ENCODE measurements at places on chromosomes 2 and 18. TPM values are rescaled to one million over a fixed set of nuclear protein-coding genes. Genes with fewer than 3 reads are reported as not detected.
A peak's percentile ranks its signal among the peaks of the same experiment; 100 is the strongest.

GRCh38 chr2:25198209-25198525 lies 29.8 kb upstream of the POMC start:
- DNase-seq: no peak

GRCh38 chr18:24561369-24561965 lies 101.0 kb downstream of the HRH4 start:
- no peak for DNase-seq

GRCh38 chr18:68759308-68759707 lies 38.6 kb upstream of the CCDC102B start:
- DNase-seq: no peak

- no peak for DNase-seq
These were observed 186.0 kb upstream of the TNP1 start for GRCh38 chr2:217045700-217046475.

DNA sequence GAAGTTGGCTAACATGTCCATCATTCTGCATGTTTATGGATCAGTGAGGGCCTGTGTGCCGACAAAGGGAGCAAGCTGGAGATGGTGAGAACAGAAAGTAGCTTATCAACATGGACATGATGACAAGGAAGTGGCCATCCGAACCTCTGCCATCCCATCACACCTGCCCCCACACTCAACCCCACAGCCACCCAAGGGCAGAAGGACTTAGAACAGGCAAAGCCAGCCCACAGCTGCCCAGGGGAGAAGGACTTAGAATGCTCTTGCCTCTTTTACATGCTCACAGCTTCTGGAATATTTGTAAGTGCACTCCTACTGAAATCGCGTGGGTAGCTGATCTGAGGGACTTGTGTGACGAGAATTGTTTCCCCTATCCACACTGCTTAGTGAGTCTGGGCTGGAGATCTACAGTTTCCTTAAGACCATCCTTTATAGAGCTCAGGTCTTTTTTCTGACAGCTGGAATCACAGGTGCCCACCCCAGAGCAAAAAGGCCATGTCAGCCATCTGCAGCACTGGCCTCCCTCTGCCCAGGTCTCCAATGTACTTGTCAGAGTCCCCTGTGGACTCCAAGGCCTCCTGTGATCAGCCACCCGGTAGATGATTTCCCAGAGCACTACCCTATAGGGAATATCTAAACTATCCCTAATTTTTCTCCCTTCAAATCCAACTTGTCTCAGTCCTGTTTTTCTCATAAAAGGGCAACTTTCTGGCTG lies 154.1 kb downstream of the SMAD7 start:
- no peak for DNase-seq

- no peak for DNase-seq
These were observed 213.6 kb upstream of the FAM98A start for GRCh38 chr2:33812707-33813106.

GRCh38 chr2:45259547-45260160 lies 250.4 kb upstream of the SIX2 start:
- no peak for DNase-seq

DNA sequence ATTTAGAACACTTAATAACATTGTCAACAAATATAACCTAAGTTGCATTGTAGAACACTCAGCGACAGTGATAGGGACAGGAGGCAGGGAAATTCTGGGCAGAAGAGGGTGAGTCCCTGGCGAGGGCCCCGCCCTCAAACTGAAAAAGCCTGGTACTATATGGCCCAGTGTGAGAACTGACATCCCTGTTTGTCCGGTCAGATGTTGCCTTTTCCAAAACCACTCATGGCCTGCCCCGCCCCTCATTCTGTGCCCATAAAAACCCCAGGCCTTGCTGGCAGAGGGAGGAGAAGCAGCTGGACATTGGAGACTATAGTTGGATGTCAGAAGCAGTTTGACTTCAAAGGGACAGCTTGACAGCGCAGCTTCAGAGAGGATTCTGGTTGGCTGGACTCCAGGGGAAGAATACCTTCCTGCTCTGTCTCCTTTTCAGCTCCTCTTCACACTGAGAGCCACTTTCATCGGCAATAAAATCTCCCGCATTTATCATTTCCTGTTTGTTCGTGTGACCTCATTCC lies 47.0 kb downstream of the FAM117B start:
- DNase-seq: peak; percentile 24

GRCh38 chr18:75114231-75114764 lies 94.6 kb downstream of the PTGR3 start:
- no peak for DNase-seq

DNA sequence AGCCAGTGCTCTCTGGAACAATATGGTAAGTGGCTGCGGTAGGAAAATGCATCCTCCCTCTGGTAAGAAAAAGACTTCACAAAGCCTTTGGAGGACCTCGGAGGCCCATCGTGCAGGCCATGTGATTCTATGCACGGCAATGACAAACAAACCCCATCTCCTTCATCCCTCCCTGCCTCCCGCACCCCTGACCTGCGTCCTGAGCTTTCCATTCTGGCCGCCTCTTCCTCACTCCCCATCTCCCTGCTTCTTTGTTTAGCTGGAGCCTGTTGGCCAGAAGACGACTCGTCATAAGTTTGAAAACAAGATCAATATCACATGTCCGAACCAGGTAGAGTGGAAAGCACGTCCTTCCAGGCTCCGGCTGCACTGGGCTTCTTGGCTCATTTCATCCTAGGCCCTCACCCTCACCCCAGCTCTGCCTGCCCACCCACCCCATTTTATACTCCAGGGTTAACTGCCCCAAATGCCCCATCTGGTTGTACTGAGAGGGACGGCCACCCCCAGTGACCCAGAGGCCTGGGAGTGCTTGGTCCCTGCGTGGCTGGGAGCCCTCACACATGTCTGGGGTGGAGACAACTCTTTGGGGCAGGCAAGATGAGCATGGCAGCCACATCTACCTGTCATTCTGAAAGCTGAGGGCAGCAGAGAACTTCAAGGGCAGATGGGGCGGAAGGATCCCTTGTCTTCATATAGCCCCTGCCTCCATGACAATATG lies 94.0 kb downstream of the PLB1 start:
- DNase-seq: no peak

GRCh38 chr2:88754585-88755320 lies 63.3 kb downstream of the RPIA start:
- DNase-seq: no peak

DNA sequence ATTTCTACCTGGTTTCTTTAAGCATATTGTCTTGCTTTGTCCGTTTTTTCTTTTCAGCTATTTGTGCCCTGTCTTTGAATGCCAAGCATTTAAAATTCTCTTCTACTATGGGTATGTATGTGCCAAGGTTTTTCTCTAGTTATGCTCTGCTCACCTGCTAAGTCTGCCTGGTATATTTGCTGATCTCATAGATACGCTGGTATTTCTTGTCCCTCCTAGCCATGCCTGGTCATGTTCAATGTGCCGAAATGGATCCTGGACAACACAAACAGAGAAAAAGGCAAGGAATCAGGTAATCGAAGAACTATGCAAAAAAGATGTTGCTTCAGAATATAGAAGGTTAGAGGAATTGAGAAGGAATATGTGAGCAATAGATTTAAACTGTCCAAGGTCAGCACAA lies 14.9 kb upstream of the KDM3A start:
- no peak for DNase-seq

GRCh38 chr2:239730897-239731296 lies 294.2 kb downstream of the NDUFA10 start:
- DNase-seq: no peak

GRCh38 chr2:162244541-162245031 lies 1.3 kb upstream of the FAP start:
- DNase-seq: no peak

- no peak for DNase-seq
These were observed 91.6 kb downstream of the INO80D start for GRCh38 chr2:205994344-205994743.

- DNase-seq: no peak
These were observed 145.3 kb downstream of the NCKAP5 start for GRCh38 chr2:133422931-133423351.

GRCh38 chr2:116809109-116809508 lies 1005.4 kb upstream of the DDX18 start:
- no peak for DNase-seq

DNA sequence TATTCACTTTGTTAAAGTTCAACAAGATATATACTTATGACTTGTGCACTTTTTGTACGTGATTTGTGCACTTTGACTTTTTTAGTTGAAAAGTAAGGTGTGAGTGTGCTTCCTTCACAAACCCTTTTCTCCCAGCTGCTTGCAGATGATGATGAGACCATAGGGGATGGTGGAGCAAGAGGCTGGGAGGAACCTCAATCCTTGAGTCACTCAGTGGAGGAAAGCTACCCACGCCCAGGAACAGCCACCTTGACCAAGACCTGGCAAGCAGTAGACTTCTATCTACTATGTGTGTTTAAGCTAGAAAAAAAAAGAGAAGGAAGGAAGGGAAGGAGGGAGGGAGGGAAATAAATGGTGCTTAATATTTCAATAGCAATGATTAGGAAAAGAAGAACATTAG lies 25.2 kb upstream of the TAF1B start:
- DNase-seq: no peak

DNA sequence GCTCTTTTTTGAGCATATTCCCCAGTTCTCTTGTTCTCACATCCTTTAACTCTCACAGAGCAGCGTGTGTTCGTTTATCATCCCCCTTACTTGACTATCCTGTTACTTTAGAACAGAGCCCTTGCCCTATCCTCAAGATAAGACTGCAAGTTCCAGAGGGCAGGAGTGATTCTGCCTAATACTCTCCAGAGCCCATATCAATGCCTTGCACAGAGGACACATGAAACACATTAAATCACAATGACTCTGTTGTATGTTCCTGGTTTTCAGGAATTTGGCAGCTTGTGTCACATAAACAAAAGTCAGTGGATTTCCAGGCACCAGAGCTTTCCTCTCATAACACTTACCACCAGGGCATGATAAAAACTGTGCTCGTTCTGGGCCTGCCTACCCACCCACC lies 156.7 kb downstream of the RNF144A start:
- DNase-seq: no peak

DNA sequence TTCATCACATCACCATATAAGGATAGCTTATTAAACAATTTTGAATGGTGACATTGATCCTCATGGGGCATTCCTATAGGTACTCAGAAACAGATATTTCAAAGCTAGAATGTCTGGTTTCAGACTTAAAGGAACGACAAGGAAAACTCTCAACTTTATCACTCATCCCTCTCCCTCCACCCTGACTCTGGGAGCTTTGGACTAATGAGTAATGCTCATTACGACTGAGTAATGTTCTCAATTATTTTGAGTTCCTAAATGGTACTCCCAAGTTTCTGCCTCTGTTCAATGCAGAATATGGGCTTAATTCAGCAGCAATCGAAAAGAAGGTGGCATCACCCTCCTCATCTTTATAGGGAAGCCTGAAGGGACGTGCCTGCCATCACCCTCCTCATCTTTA lies 43.4 kb downstream of the RFX8 start:
- DNase-seq: no peak

DNA sequence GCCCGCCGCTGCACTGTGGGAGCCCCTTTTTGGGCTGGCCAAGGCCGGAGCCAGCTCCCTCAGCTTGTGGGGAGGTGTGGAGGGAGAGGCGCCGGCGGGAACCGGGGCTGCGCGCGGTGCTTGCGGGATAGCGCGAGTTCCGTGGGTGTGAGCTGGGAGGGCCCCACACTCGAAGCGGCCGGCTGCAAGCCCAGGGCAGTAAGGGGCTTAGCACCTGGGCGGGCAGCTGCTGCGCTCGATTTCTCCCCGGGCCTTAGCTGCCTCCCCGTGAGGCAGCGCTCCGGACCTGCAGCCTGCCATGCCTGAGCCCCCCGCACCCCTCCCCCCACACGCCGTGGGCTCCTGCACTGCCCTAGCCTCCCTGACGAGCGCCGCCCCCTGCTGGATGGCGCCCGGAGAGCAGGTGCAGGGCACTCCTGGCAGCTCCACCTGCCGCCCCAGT lies 124.4 kb downstream of the CCDC178 start:
- DNase-seq: peak; percentile 72

DNA sequence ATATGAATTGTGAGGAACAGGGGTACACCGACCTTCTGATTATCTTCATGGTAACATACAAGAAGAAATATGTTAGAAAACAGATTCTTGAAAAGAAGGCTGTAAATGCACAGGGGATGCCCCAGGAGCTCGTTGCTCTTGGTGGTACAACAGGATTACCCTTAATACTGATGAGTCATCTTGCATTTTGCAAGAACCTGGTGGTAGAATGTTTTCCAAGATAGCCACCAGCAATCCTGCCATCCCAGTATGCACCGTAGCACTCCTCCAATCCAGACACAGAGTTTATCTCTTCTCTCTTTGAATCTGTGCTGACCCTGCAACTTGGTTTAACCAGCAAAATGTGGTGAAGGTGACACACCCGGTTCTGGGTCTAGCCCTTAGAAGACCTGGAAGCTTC lies 238.3 kb downstream of the EN1 start:
- no peak for DNase-seq

GRCh38 chr2:95012881-95013550 lies 12.5 kb upstream of the MAL start:
- no peak for DNase-seq

- DNase-seq: no peak
These were observed 325.4 kb downstream of the SMAD2 start for GRCh38 chr18:47605093-47605492.

GRCh38 chr2:164903204-164903603 lies 52.1 kb downstream of the SLC38A11 start:
- no peak for DNase-seq

- DNase-seq: no peak
These were observed 85.9 kb upstream of the KLF7 start for GRCh38 chr2:207251573-207252192.

- DNase-seq: peak; percentile 55
These were observed 88.8 kb upstream of the ASB18 start for GRCh38 chr2:236352761-236353593.

DNA sequence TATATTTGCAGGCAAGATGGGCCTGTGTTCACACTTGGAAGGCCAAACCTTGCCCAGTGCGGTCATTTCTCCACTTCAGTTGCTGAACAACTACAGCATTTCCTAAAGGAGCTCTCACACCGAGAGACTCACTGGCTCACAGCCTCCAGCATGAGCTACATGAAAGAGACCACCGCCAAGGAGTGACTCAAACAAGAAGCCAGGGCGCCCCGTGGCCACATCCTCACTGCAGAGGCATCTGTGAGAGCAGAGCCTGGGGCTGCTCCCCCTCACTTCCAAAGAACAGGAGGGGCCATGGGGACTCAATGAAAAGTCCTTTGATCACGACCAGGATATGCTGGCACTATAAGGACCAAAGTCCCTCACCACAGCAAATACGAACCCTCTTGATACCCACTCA lies 50.0 kb downstream of the TMEM163 start:
- DNase-seq: no peak

HOXD4 gene
- not detected for polyA plus RNA-seq

CCDC141 gene
- polyA plus RNA-seq: 11.7 TPM

GATA6 gene
- polyA plus RNA-seq: 0.08 TPM

PKDCC gene
- polyA plus RNA-seq: 9.3 TPM

KCNJ3 gene
- 0.19 TPM for polyA plus RNA-seq

SCYGR4 gene
- polyA plus RNA-seq: not detected

MC4R gene
- not detected for polyA plus RNA-seq

TBR1 gene
- polyA plus RNA-seq: not detected

HAAO gene
- polyA plus RNA-seq: 3.2 TPM

FAP gene
- polyA plus RNA-seq: not detected

Measured in GM23338 (cell line).